ENCODE measurements at places on chromosomes 5 and 9. TPM values are rescaled to one million over a fixed set of nuclear protein-coding genes. Genes with fewer than 3 reads are reported as not detected.

IFT74 gene
- total RNA-seq = 5.4 TPM

F2R gene
- total RNA-seq = 174 TPM

DNA sequence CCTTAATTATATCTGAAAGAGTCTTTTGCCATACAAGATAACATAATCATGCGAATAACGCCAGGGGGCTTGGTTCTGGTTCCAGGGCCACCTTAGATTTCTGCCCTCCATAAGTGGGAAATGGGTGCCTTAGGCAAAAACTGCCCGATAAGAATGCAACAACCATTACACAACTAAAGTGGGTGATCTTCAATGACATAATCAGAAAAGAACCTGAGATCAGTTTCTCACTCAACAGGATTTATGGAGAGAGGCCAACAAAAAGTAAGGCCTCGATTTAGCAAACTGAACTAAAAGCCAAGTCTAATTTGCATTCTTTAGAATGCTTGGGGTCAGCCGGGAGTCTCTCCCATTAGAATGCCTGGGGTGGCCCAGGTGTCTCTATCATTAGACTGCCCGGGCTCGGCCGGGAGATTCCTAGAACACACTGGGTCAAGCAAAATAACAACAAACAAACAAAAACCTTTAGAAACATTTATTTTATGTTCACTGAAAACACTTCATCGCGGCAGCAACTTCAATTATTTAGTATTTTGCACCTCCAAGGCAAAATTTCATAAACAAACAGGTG is 194.8 kb downstream of the AUH start:
- DNase-seq = no peak

CD14 gene
- 10.7 TPM for total RNA-seq

GABRB2 gene
- not detected for total RNA-seq
